ENCODE measurements at places on chromosomes 12 and 14. TPM values are rescaled to one million over a fixed set of nuclear protein-coding genes. Genes with fewer than 3 reads are reported as not detected.

PLEKHD1 gene
- 0.02 TPM for total RNA-seq

CFAP54 gene
- 1.4 TPM for total RNA-seq

MMP17 gene
- total RNA-seq: 11.8 TPM

CRACR2A gene
- 1.3 TPM for total RNA-seq

NPFF gene
- not detected for total RNA-seq

SERPINA10 gene
- not detected for total RNA-seq

TDRD9 gene
- total RNA-seq: 0.18 TPM

KRT85 gene
- total RNA-seq: not detected

PMEL gene
- total RNA-seq: 0.57 TPM

OAS1 gene
- total RNA-seq: 32.8 TPM

RNASE11 gene
- not detected for total RNA-seq

AGAP2 gene
- 0.14 TPM for total RNA-seq

NELL2 gene
- 0.22 TPM for total RNA-seq

KERA gene
- not detected for total RNA-seq

CELA1 gene
- total RNA-seq: not detected

MSRB3 gene
- total RNA-seq: 28.1 TPM
